ENCODE measurements at places on chromosomes 2 and 18.
A peak's percentile ranks its signal among the peaks of the same experiment; 100 is the strongest.

DNA sequence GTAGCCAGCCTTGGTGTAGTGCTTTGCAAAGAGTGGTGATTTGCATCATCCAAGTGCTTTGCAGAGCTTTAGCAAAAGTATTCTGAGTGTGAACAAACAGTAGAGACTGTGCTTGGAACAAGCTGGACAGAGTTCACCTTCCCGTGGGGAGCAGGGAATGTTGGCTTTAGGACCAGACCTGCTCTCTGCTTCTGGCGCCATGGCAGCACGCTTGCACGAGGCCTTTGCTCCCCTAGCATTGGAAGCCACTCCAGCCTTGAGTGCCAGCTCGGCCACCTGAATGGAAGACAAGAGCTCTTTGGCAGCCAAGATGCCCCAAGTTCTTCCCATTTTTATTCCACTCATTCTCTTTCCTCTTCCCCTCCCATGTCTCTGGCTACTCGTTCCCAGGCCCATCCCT lies 250.8 kb upstream of the OSR1 start:
- no peak for DNase-seq

- DNase-seq: no peak
These were observed 17.7 kb upstream of the ERBB4 start for GRCh38 chr2:212556296-212556695.

- peak; percentile 97 for DNase-seq
These were observed 136.6 kb upstream of the ZC3H15 start for GRCh38 chr2:186349508-186349907.

- no peak for DNase-seq
These were observed 85.8 kb downstream of the BABAM2 start for GRCh38 chr2:27976308-27976707.

GRCh38 chr2:178070824-178071223 lies 1.8 kb downstream of the PDE11A start:
- peak; percentile 53 for DNase-seq

DNA sequence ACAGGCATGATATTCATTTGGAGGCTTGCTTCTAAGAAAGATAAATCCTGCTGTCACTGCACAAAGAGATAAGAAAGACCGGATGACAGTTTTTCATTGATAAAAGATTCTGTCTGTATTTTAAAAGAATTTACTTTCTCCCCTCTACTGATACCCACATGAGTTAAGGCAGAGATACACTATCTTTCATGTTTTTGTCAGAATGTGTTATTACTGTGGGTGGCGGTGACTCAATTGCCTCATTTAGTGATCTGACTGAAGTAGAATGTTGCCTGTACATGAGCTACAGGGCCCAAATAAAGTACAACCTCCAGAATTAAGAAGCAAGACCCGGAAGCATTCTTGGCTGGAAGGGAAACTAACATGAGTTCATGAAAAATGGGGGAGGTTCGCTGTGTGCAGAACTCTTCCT lies 480.0 kb downstream of the SLC4A3 start:
- DNase-seq: peak; percentile 79

- peak; percentile 80 for DNase-seq
These were observed 53.9 kb upstream of the CTAGE1 start for GRCh38 chr18:22471546-22472131.

DNA sequence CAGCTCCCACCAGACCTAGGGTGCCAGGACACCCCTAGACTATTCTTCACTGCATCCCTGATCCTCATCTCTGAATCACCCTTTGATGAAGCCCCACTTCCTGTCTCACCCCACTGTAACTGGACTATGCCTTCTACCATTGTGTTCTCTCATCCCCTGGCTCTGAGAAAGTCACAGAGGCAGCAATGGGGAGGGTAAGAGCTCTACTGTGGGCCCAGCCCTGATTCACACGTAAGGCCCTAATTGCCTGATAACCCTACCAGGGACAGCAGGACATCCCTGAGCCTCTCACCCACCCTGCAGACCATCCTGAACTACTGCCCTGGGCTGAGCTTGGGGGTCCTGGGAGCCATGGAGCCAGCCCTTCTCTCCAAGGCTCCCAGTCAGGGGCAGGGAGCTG lies 1.5 kb upstream of the PROM2 start:
- DNase-seq: no peak

GRCh38 chr18:43830947-43831346 lies 553.7 kb upstream of the SYT4 start:
- DNase-seq: peak; percentile 31

DNA sequence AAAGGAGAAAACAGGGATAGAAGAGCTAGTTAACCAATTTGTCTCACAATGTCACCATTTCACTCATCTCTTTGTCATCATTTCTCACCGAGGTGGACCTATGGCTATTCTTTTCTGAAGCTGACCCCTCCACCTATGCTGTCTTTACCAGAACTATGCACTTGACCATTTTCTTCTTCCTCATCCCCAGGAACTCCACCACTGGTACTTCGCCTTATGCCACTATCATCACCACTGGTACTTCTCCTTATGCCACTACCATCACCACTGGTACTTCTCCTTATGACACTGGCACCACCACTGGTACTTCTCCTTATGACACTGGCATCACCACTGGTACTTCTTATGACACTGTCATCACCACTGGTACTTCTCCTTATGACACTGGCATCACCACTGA lies 745.8 kb upstream of the CHAC2 start:
- DNase-seq: no peak

DNA sequence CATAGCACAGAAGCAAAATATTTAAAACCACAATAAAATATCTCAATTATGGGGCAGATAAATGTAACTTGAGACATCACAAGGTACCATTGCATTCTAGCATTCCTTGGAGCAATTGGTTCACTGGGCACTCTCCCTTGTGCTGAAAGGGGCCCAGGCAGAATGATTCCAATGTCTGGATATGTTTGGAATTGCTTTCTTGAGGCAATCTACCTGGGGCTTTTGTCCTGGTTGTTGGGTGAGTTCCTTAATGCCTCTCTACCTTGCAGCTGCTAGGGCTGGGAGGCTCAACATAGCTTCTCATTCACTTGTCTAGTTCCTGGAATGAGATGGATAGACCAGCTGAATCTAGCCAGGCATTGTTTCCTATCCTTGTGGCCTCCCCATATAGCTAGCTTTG lies 539.6 kb upstream of the FSHR start:
- no peak for DNase-seq

DNA sequence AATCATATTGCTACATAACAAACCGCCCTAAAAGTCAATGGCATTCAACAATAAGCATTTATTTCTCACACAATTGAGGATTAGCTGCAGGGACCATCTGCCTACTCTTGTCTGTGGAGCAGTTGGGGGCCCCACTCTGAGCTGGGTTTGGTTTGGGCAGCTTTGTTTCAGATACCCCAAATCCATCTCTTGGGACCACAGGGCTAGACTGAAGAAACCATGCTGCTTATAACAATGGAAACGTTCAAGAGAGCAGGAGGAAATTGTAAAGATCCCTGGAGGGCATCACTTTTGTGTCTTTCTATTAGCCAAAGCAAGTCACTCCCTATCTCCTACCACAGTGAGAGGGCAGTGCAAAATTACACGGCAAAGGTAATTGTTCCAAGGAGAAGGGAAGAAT lies 146.5 kb upstream of the MGAT5 start:
- DNase-seq: no peak

GRCh38 chr2:871175-871727 lies 79.4 kb upstream of the SNTG2 start:
- no peak for DNase-seq

- DNase-seq: no peak
These were observed 154.3 kb upstream of the FN1 start for GRCh38 chr2:215590010-215590745.

DNA sequence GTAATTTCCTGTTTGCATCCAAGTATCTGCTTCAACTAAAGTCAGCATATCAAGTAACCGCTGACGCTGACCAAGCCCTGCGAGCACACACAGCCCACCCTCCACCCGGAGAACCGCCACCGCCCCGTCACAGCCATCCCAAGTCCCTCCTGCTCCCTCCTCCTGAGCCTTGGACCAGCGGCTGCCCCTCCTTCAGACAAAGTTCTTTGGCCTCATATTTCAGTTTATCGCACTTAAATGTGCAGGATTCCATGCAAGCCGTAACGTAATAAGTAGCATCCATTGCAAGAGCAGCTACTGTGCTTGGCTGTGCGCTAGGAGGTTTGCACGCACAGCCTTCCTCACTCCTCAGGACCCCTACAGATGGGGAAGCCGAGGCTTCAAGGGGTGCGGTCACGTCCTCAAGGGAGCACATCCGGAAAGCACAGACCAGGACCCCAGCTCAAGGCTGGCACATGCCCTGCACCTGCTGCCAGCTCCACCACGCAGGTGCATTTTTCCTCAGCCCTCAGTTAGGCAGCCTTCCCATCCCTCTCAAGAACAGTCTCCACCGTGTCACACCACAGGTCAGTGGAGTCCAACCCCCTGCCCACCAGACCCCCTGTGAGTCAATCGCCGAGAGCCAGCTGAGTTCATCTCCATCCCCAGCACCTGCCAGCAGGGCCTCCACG lies 17.1 kb downstream of the PXDN start:
- DNase-seq: no peak

DNA sequence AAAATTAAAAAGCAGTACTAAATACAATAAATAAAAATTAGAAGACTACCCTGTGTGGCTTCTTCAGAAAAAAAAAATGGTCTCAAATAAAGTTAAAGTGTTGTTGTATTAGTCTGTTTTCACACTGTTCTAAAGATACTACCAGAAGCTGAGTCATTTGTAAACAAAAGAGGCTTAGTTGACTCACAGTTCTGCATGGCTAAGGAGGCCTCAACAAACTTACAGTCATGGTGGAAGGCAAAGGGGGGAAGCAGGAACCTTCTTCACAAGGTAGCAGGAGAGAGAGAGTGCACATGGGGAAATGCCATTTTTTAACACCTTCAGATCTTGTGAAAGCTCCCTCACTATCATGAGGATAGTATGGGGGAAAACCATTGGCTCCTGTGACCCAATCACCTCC lies 612.8 kb downstream of the RNF144A start:
- DNase-seq: no peak
